ENCODE measurements at places on chromosomes 5 and 9. TPM values are rescaled to one million over a fixed set of nuclear protein-coding genes. Genes with fewer than 3 reads are reported as not detected.

TMC1 gene
- total RNA-seq: not detected

ZDHHC11 gene
- not detected for total RNA-seq

AFAP1L1 gene
- 5.9 TPM for total RNA-seq

DNA sequence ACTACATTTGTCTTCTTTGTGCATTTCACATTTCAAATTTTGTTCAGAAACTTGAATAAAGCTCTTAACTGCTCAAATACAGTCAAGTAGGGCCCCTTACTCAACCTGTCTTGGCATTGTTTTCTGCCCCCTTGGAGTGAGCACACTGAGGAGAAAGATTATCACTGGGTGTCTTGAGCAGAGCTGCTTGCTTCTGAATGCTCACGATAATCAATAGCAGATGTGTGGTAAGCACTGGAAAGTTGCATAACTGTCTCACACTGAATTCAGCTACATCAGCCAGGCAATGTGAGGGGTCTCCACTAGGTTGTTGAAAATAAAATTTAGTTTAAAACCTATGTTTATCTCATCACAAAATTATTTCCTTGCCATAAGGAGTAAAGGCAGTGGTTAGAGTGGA is 7.8 kb upstream of the TNFAIP8 start:
- DNase-seq: no peak

SH2D3C gene
- total RNA-seq: not detected

PLCXD3 gene
- 0.11 TPM for total RNA-seq

DNA sequence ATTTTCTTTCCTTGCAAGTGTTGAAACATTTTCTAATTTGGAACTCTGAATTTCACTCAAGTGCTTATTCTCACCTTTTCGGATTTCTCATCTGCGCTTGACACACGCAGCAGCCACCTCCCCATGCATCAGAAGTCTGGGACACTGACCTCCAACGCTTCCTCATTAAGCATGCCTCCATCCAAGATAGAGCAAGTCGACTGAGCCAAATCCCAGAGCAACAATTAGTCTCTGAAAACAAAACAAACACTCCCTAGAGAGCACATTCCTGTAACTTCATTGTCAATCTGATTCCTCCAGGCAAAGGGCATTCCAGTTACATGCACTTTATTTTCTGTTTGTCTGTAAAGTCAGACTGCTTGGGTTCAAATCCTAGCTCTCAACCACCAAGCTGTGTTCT is 5.7 kb downstream of the CD180 start:
- DNase-seq: no peak

GRCh38 chr5:177592010-177592834 is at the start of gene TMED9:
TMED9 (plus strand) TSS chr5:177592203; CDS start chr5:177592215, 12 bp downstream.
- DNase-seq: peak; percentile 67

SLC6A3 gene
- not detected for total RNA-seq

DNA sequence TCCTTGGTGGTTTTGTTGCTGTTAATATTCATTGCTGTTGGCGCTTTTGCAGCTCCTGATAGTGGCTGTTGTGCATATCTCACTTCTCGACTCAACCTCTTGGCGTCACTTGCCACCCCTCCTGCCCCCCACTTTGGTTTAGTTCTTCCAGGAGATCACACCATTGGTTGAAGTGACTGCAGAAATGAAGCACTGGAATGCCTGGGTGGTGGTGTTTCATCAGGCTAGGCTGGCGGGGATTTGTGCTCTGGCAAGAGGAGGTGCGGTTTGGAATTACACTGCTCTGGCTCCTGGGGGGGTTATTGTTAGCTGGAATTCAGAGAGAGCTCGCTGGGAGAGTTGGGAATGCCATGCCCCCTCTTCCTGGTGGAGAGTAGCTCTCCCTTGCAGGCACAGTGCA is 11.5 kb downstream of the PRRC2B start:
- peak; percentile 41 for DNase-seq

PCDHB8 gene
- 9.6 TPM for total RNA-seq

MCTP1 gene
- total RNA-seq: 16.6 TPM

ENTREP1 gene
- not detected for total RNA-seq

DNA sequence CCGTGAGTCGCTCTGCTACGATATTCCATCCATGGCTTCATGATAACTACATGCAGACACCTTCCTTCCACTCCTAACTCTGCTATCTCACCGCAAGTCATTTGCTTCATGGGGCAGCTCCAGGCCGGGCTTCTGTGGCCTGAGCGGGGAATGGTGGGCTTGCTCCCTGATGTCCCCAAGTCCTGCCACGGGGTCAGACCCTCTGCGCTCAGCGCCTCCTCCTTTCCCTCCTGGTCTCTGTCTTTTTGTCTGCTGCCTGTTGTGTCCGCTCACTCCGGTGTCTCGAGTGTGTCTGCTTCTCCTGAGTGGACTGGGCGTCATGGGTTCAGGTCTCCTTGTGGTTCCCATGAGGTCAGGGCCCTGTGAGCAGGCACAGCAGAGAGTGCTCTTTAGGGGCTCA is 139.6 kb downstream of the CACNA1B start:
- no peak for DNase-seq

- DNase-seq: no peak
Observed at GRCh38 chr5:23024470-23024869, 171.3 kb upstream of the CDH12 start.

AQP7 gene
- not detected for total RNA-seq

TCF7 gene
- total RNA-seq: 0.19 TPM

PCDHB13 gene
- 5.1 TPM for total RNA-seq

HAVCR1 gene
- not detected for total RNA-seq

GRCh38 chr5:107532169-107532878 is 138.4 kb downstream of the EFNA5 start:
- peak; percentile 50 for DNase-seq

- no peak for DNase-seq
Observed at GRCh38 chr9:126399789-126400188, 73.2 kb downstream of the MVB12B start.

GRCh38 chr9:127684576-127684975 is 22.2 kb upstream of the CFAP157 start:
- peak; percentile 80 for DNase-seq

GRCh38 chr5:177973066-177973635 is 22.9 kb downstream of the PROP1 start:
- no peak for DNase-seq

GRCh38 chr5:112563169-112563826 is 144.2 kb upstream of the EPB41L4A start:
- DNase-seq: no peak

DNA sequence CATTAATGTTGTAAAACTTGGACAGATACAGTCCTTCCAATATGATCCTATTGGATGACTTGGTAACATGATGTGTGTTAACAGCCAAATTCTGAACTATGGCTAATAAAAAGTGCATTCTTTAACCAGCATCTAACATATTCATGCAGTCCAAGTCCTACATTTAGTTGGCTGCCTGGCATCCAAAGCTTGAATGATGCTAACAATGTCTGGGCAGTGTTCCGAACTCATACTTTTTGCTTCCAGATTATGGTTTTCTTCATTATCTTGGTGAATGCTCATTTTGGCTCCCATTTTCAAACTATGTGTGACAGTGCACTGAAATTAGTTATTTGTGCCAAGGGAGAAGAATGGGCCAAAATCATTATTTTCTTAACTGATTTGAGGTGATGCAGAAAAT is 2.8 kb downstream of the FAM174A start:
- no peak for DNase-seq

- DNase-seq: no peak
Observed at GRCh38 chr9:112035166-112035826, 138.7 kb downstream of the UGCG start.

DNA sequence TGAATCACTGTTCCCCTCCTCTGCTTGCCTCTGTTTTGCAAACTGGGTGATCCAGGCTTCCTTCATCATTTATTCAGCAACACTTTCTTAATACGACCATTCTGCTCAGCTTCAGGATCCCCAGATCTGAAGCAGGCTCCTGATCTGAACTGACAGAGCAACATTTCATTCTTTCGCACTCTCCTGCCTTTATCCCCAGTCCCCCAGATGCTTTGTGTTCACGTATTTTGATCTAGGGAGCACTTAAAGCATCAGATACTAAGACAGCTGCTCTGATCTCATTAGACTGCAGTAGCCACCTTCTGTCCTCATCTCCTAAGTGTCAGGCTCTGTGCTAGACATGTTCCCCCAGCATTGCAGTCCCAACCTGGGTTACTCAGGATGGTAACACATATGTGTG is 158.0 kb downstream of the TRIO start:
- no peak for DNase-seq

DNA sequence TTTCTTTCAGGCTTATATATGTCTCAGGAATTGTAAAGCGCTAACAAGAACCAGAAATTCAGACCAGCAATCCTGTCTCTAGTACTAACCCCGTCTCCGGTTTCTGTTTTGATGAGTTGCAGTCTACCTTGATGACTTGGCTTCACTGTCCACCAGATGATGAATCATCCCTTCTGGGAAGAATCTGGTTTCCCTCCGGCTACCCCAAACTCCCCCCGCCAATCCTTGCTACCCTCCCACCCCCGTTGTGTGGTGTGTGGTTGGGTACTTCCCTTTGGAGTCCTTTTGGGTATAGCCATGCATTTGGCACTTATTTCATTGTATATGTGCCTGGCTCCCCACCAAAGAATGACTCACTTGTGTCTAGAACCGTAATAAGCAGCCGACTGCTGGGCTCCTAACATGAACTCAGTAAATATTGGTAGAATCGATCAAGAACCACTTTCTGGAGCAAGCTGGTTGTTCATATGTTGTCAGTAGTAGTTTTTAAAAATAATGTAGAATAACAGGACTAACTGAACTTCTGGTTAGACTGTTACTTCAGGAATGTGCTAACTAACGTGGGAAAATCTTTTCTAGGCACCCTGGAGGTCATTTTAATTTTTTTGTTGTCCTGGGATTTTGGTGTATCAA is 8.3 kb upstream of the TGFBI start:
- peak; percentile 96 for DNase-seq

HRH2 gene
- total RNA-seq: not detected

TRPM6 gene
- not detected for total RNA-seq

CNTLN gene
- 15.1 TPM for total RNA-seq

GRCh38 chr5:89350684-89351083 is 467.7 kb upstream of the MEF2C start:
- DNase-seq: no peak

GRCh38 chr5:159101685-159102084 is 2.0 kb upstream of the EBF1 start:
- no peak for DNase-seq

STC2 gene
- total RNA-seq: 1,426 TPM

Measured in LHCN-M2 (cell line).